ENCODE measurements at places on chromosomes 12 and 14.

- DNase-seq: no peak
Observed at GRCh38 chr14:35155962-35156361, 33.6 kb downstream of the PRORP start.

DNA sequence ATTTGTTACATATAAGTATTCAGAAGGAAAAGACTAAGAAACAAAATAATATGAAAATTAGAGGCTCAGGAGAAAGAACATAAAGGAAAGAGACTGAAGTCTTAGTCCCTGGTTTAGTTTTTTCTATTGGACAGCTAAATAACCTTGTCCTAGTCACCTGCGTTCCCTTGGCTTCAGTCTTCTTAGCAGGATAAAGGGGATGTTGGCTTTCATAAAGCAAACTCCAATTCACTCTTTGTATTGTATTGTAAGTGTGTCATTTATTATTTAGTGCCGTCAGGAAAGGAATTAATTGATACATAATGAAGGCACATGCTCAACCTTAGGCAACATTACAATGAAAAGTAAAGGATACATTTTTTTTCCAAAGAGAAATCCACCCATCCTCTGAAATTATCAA lies 190.3 kb upstream of the PPFIA2 start:
- DNase-seq: no peak

DNA sequence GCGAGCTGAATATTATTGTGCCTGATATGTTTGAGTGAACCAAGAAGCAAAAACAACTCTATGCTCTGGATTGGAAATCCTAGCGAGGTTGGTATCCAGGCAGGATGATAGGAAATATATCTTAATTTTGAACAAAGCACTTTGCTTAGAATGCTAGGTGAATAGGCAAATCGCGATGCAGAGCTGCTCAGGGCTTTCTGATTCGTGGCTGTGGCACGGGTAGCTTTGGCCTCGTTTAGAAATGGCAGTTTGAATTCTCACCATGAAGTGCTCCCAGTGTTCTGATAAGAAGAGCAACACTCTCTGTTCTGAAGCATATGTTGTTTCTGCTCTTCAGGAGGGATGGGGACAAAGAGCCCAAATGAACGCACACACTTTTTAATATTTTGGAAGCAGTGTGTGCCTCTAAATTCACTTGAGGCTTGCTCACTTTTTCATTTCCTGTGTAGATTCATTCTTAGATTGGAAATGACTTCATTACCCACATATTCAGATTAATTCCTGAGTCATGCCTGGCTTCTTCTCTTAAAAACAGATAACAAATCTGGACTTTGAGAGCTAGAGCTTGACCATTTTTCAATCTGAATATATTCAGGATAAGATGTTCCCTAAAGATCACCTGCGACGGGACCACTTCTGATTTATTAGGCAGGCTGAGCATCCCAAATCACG lies 200.9 kb downstream of the RPAP3 start:
- DNase-seq: no peak

GRCh38 chr12:68641138-68641537 lies 30.4 kb downstream of the RAP1B start:
- DNase-seq: no peak

DNA sequence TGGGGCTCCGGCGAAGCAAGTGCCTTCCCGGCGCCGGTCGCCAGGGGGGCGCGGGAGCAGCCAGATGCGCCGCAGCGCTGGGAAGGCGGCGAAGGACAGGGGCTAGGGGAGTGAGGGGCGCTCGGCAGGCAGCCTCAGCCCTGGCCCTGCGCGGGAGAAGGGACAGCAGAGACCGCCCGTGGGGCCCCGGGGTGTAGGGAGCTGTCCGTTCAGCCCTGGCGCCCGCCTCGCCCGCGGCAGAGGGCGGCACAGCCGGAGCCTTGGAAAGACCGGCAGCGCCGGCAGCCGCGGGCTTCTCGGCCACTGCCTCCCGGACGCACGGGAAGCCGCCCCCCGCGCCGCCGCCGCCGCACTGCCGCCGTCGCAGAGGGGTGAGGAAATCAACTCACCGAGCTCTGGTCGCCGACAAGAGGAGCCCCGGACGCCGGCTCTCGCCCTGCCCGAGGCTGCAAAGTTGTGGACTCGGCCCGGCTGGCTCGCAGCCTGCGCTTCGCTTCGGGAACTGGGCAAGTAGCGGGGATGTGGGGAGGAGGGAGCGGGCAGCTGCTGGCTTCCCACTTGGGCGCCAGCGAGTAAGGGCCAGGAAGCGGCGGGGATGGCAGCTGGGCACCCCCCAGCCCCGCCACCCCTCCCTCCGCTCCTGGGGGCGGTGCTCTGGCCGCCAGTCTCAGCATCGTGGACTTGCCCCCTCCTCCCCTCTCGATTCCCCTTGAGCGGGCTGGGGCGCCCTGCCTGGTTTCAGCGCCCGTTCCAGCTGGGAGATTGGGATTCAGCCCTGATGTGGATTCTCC lies at the start of gene ZDHHC22:
ZDHHC22 (minus strand) TSS at position 578 of the 791 bp plus-strand sequence. CDS start 2,053 bp downstream, outside the sequence.
- no peak for DNase-seq

All from activated gamma-delta T cell (primary cell).